Prostate gland (tissue), 2 donors: ENCODE measurements at places on chromosomes 16 and 17. TPM values are rescaled to one million over a fixed set of nuclear protein-coding genes. Genes with fewer than 3 reads are reported as not detected.
A peak's percentile ranks its signal among the peaks of the same experiment; 100 is the strongest.

Gene FAAP100
- 44.4 TPM for total RNA-seq

GRCh38 chr16:19109288-19109664 is 4.5 kb upstream of the ITPRIPL2 start:
- H3K36me3 ChIP-seq, result no peaks in the 10 kb centered on the region
- no peaks in the 10 kb centered on the region for H3K27me3 ChIP-seq
- no peak overlapping the region for H3K27ac ChIP-seq
- H3K4me1 ChIP-seq, result no peaks in the 10 kb centered on the region

DNA sequence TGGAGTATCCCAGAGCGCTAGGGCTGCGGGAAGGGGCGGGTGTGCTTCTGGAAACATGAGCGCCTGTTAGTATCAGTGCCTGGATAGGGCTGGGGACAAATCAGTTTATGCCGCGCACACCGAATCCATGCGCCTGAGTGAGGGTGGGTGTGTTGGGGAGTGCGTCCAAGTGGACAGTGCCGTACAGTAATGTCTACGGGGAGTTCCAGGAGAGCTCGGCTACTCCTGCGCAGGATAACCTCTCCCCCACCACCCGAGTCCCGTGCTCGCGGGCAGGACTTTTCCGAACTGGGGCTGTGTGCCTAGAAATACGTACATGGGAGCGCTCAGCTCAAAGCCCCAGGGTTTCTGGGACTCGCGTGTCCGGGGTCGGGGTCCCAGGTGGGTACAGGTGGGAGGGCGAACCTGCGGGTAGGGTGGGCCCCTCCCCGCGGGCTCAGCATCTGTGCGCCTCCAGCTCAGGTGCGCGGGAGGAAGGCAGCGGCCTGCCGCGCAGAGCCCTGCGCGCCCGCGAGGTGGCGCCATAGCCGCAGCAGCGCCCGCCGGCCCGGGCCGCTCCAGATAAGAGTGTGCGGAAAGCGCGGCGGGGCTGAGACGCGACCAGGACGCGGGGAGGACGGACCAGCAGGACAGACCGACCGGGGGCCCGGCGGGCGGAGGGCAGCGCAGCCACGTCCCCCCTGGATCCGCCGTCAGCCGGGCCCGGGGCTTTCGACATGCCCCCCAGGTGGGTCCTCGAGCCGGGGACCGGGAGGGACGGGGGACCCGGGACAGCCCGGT is at the start of gene HIC1:
TSS of gene HIC1 (plus strand) at position 592 of the 780 bp plus-strand sequence. CDS start 1,588 bp downstream, outside the sequence.
- peak; percentile 65 for DNase-seq
- H3K4me3 ChIP-seq, result peak within 1 kb of the TSS; percentile 43
- H3K36me3 ChIP-seq, result no peaks in the 10 kb centered on the region
- H3K4me1 ChIP-seq, result peaks cover 4% of the 10 kb centered on the region
- H3K27me3 ChIP-seq, result no peaks in the 10 kb centered on the region

Gene PRDM7
- total RNA-seq, result 0.09 TPM

DNA sequence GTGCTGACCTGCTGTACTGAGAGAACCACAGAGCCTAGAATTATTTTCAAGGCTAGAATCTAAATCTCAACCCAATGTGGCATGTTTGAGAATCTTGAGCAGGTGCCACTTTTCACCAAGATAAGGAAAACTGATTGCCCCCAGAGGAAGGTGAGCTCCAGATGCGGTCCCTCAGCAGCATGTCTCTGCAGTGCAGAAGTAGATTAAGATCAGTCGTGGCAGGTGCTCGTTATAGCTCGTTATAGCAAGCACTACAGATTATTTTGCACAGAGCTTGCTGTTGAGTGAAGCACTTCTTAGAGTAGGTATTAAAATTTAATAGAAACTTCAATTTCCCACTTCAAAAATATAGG is 176.0 kb downstream of the AATF start:
- H3K4me1 ChIP-seq, result no peaks in the 10 kb centered on the region
- no peaks in the 10 kb centered on the region for H3K27me3 ChIP-seq
- H3K36me3 ChIP-seq, result no peaks in the 10 kb centered on the region
- H3K4me3 ChIP-seq, result no peak overlapping the region
